ENCODE measurements at places on chromosomes 6 and 20.

DNA sequence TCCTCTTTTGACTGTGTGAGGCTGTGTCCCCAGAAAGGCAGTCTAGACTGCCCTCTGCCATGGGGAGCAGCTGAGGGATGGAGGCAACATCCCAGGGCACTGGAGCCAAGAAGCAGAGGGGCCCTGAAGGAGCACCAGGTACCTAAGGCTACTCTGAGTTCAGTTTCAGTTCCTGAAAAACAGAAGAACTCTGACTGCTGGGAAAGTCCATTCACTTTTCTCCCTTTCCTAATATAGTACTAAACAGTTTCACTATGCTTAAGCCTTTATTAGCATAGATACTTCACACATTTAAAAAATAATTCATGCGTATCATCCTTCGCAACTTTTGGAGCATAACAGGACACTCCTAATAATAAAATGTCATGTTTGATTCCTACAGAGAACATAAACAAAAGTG, 130.0 kb downstream of the FOXC1 start:
- DNase-seq: no peak

DNA sequence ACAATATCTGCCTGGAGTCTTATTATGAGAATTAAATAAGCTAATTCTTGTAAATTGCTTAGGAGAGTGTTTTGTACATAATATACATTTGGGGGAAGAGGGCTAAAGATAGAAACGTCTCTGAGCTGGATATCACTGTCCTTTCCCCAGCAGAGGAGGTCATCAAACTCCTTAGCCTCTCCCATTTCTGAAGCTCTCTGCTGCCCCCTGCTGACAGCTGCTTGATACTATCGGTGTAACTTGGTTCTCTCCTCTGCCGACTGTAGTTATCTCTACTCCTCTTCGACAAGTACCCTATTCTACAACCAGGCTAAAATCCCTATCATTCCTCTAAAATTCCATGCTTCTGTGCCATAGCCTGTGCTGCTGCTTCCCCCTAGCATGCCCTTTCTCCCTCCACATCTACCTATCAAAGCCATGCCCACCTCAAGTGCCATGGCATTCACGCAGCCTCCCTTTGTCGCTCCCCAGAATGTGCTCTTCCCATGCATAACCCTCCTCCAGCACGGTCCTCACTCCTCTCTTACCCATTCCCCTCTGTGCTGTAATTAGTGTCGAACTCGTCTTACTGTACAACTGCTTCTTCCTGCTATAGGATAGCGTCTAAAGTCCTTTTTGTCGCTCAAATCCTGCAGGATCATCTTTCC, 101.2 kb downstream of the EPM2A start:
- peak; percentile 11 for DNase-seq

GRCh38 chr20:36687850-36688249, 41.9 kb upstream of the SLA2 start:
- no peak for DNase-seq

DNA sequence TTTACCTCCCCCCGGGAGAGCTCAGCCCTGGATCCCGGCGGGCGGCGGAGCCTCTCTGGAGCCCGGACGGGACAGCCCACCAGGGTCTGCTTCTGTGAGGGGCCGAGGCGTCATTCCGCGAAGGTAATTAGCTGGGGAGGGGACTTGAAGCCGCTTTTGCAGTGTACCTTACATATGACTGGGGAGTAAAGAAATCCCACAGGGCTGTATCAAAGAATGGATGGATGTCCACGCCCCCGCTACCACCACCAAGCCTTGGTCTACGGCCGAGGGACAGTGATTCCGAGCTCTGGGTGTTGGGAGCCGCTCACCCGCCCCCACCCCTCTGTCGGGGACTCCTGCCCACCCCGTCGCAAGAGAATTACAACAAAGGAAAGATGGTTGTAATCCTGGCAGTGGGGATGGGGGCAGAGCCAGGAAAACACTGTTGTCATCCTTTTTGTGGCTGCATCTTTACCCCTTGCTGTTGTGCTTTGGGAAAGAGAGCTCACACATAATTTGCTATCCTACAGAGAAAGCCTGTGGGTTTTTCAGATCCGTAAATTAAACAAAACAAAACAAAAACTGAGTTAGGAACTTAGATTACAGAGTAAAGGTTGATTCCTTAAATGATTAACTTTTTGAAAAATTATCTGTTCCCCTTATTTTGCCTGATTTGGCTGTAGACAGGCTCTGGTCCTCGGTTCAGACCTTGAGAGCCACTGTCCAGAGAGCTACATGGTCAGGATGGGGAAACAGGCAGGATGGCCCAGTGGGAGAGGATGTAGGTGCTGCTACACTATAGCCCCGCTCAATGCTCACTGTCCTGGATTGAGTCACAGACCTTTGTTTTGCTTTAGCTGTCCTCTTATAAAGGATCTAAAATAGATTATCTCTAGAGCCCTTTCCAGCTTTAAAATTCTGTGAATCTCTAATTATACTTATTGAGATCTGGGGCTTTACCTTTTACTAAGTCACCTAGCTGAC, 997 bp upstream of the FBXO30 start:
- no peak for DNase-seq

GRCh38 chr20:36315545-36316351, 9.6 kb downstream of the DLGAP4 start:
- no peak for DNase-seq

GRCh38 chr20:39016506-39016905, 54.4 kb downstream of the DHX35 start:
- DNase-seq: no peak

GRCh38 chr6:142686507-142686887, 258.5 kb downstream of the HIVEP2 start:
- no peak for DNase-seq

DNA sequence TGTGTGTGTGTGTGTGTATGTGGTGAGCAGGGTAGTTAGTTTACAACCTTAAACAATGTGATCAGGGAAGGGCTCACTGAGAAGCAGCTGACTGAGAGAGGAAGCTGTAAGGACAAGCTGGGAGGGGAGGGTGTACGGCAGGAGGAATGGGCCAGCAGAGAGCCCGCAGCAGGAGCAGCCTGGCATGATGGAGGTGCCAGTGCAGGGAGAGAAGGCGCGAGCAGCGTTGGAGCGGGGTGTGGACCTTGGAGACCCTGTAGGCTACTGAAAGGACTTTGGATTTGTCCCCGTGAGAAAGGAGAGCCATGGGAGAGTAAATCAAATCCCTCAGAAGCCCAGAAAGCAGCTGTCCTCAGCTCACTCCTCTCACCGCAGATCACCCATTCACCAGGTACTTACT, 18.5 kb downstream of the FAM209B start:
- DNase-seq: no peak

DNA sequence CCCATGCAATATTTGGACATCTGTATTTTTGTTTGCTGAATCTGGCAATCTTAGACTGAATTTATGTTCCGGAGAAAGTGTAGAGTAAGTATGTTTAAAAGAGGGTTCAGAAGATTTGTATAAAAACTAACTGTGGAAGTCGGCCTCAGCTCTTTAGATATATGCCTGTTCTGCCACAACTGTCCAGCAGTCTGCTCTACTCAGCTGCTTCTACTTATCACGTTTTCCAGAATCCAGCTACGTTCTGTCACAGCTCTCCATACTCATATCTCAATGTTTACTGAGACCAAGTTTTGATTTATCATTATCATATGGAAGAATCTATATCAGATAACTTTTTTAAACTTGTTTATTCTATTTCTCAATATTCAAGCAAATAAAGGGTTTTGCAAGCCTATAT, 721.3 kb downstream of the EYS start:
- no peak for DNase-seq

- no peak for DNase-seq
Observed at GRCh38 chr6:113067612-113068275, 720.6 kb downstream of the RFPL4B start.

GRCh38 chr6:126743076-126743475, 375.4 kb upstream of the RSPO3 start:
- DNase-seq: no peak

GRCh38 chr6:25883536-25883935, 9.5 kb upstream of the SLC17A3 start:
- no peak for DNase-seq

- DNase-seq: no peak
Observed at GRCh38 chr6:53244958-53245357, 96.3 kb upstream of the GCM1 start.

- no peak for DNase-seq
Observed at GRCh38 chr6:30654798-30655742, 8.1 kb downstream of the C6orf136 start.

DNA sequence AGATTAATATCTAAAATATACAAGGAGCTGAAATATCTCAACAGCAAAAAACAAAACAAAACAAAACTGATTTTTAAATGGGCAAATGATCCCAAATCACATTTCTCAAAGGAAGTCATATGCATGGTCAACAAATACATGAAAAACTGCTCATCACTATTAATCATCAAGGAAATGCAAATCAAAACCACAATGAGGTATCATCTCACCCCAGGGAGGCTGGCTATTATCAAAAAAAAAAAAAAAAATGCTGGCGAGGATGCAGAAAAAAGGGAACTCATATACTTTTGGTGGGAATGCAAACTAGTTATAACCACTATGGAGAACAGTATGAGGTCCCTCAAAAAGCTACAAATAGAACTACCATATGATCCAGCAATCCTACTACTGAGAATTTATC, 34.6 kb downstream of the REPS1 start:
- no peak for DNase-seq

- DNase-seq: peak; percentile 78
Observed at GRCh38 chr20:33291830-33292355, 8.9 kb downstream of the BPIFB1 start.

GRCh38 chr6:27865850-27866356, 46.3 kb downstream of the OR2B2 start:
- DNase-seq: peak; percentile 50

DNA sequence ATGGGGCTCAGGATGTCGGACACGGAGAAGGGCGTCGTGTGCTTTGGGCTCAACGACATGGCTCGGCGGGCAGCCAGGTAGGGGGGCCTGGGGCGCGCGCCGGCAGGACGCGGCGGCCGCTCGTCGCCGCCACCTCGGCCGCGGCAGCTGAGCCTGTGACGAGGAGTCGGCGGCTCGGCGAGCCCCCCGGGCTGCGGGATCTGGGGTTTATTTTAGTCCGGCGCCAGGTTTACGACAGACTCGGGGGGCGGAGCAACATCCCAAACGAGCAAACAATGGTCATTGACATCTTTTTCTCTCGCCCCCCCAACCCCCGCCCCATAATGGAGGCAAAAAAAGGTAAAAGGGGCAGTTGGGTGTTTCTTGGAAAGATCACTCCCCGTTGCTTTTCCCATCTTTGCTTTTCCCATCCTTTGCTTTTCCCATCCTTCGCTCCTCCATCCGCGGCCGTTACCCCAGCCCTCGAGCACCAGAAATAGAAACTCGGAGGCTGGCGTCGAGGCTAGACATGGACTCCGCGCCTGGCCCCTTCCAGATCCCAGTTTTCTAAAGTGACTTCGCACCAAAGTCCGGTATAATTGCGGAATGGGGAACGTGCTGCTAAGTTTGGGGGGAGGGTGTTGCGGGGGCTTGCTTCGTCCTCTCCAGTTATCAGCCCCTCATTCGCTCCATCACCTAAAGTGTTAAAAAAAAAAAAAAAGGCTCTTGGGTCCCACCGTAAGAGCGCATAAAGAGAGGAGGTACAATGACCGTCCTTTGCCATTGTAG, at the start of gene NKX2-4:
Gene NKX2-4 (minus strand): TSS at position 186 of the 768 bp plus-strand sequence. CDS start 127 bp downstream, at position 59.
- no peak for DNase-seq

GRCh38 chr6:118580585-118581419, 32.7 kb downstream of the PLN start:
- DNase-seq: peak; percentile 33

- no peak for DNase-seq
Observed at GRCh38 chr6:33896391-33897188, 92.8 kb upstream of the MLN start.

DNA sequence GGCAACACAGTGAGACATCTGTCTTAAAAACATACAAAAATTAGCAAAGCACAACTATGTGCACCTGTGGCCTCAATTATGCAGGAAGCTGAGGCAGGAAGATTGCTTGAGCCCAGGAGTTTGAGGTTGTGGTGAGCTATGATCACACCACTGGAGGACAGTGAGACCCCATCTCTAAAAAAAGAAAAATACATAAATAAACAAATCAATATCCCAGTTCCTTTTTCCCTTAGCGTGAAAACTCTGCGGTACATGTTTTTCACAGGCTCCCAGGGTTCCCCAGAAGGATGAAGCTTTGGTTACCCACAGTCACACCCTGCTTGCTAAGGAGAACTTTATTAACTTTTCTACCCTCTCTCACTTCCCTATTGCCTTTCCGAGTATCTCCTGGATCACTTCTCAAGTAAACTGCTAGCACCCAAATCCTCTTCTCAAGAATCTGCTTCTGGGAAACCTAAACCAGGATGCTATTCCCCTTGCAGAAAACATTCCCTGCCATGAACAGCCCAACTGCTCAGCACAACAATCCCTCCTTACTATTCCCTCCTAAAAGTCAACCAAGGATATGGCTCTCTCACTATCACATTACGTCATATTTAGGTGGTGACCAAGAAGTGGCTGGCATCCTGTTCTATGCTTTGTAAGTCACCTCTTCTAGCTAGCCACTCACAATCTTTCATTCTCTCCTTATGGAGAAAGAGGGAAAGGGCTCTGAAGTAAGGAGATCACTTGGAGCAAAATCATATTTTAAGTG, 122.4 kb downstream of the IPCEF1 start:
- DNase-seq: no peak

GRCh38 chr20:51249215-51249614, 226.3 kb upstream of the KCNG1 start:
- no peak for DNase-seq

DNA sequence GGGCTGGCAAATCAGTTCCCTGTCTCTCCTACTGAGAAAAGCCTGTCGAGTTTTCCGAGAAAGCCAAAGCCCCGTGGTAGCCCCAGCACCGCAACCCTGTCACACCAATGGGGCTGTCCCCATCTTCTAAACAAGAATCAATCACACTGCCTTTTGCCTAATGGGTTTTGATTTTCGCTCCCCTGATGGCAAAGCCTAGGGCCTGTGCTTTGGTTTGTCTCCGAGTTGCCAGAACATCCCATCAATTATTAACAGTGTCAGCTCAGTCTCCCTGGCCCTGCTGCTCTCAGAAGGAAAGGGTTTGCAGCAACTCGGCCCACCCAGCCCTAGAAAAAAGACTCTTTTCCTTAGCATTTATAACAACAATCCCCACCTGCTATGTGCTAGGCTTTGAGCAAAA, 4.2 kb downstream of the KCNB1 start:
- no peak for DNase-seq

DNA sequence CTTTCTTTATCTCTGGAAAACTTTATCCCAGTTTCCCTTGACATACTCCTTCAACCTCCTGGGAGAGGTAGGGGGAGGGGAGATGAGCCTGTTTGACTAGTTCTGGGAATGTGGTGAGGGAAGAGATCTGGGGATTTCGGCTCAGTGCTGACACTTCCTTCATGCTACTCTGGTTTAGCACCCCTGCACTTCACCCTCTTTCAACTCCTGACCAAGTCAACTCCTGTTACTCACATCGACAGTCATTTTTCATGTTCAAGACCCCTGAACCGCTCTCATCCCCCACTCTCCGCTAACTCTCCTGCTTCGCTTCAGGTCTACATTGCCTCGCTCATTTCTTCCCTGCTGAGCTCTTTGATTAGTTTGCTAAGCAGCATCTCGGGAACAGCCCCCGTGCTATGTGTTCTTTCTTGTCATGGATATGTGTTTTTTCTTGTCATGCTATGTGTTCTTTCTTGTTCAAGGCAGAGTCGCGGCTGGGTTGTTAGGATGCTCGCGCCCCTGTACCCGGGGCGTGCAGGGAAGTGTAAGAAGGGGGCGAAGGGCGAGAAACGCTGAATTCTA, 16.6 kb upstream of the TRIM27 start:
- DNase-seq: peak; percentile 46
